Activated CD4-positive, alpha-beta T cell treated with anti-CD3 and anti-CD28 coated beads, Interleukin-2, amount 50 U/mL, for 16 hours (primary cell): ENCODE measurements at places on chromosomes 1 and 21.

DNA sequence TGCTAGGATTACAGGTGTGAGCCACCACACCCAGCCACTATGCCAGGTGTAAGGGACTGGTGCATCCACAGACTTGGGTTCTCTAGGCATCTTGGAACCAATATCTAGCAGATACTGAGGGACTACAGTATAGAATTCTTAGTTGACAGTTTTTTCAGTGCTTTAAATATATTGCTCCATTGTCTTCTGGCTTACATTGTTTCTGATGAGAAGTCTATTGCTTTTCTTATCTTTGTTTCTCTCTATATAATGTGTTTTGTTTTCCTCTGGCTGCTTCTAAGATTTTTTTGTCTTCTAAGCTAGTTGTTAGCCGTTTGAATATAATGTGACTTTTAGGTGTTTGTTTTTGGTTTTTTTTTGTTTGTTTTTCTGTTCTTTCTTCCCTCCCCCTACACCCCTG lies 13.5 kb downstream of the NUF2 start:
- DNase-seq: no peak

DNA sequence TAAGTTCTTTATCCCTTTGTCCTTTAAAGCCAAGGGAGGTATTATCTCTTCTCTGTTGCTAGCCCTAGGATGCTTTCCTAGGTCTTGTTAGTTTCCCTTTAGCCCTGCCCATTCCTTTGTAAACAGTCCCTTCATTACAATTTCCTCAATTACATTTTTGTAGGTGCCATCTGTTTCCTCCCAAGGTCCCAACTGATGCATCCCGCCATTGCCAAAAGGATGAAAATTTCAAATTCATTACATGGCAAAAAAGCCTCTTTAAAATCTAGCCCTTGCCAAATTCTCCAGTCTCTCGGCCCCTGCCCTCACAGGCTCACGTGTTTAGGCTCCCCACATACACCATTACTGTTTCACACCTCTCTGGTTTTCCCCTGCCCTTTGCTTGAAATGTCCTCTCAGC lies 151.9 kb upstream of the C1orf87 start:
- DNase-seq: no peak

GRCh38 chr1:40834968-40835545 lies 27.1 kb downstream of the CITED4 start:
- no peak for DNase-seq

DNA sequence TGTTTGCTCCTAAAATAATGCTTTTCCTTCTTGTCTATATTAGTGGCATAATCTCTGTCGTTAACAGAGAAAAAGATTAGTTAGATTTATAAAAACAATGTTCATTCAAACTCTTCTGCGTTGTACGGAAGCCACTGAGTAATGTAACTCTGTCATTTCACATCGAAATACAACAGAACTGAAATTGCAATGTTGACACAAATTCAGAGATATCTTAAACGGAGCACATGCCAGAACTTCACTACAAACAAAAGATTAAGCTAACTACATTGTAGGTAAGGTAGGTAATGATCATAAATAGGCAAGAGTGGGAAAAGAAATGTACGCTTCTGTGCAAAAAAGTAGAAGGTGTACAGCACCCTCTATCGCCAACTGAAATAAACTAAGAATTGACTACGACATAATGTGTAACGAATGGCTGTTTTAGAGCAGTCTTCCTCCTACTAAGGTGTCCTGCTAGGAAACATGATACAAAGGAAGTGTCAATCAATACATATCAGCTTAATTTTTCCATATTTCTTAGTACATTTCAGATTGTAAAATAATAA lies 56.6 kb downstream of the PCNX2 start:
- DNase-seq: no peak

GRCh38 chr1:37890378-37891014 lies 31.1 kb upstream of the MTF1 start:
- peak; percentile 30 for DNase-seq
